ENCODE measurements at places on chromosomes 12 and 14.

DNA sequence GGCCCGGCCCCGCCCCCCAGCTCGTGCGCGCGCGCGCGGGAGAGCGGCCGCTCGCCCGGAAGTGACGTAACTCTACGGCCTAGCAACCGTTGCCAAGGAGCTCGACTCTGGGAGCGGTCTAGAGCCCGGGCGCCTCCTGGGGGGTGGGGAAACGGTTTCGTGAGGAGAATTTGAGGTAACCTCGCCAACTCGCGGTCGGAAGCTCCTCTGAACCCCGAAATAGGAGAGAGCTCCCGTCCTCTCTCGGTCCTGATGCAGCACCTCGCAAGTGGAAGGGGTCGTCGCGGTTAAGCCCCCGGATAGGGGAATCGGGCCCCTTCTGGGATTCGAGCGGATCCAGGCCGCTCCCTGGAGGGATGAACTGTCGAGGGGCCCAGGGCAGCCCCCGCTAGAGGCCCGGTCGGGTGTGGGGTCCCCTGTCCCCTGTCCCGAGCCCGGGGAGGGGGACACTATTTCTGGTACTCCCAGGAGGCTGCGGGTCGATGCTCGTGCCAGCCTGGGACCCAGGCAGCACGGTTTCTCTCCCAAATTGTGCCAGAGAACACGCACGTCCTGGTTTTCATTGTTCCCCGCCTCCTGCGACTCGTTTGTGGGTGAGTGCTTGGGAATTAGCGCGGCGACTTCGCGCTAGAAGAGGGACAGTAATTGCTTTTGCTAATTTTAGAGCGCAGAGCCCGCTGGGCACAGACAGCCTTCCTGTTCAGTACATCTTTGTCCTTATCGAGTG is at the start of gene IFT81:
TSS of gene IFT81 (plus strand) at position 89 of the 727 bp plus-strand sequence. CDS start 3,024 bp downstream, outside the sequence.
- DNase-seq, result no peak

GRCh38 chr12:17197971-17198370 is 592.0 kb upstream of the LMO3 start:
- no peak for DNase-seq

DNA sequence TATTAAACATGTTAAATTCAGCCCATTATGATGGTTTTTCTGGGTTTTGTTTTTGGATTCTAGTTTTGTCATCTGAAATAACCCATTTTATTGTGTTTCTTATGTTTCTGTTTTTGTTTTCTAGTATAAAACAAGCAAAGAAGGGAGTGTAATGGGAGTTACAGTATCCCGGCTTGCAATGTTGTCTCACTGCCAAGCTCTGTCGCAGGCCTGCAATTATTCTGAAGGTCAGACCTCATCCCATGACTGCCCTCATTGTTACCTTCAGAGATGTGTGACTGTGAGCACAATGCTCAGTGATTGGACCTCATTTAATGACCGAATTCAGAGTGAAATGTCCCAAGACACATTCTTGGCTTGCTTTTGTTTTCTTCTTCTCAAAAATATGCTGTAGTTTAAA is 73.0 kb upstream of the ATF1 start:
- DNase-seq, result no peak

DNA sequence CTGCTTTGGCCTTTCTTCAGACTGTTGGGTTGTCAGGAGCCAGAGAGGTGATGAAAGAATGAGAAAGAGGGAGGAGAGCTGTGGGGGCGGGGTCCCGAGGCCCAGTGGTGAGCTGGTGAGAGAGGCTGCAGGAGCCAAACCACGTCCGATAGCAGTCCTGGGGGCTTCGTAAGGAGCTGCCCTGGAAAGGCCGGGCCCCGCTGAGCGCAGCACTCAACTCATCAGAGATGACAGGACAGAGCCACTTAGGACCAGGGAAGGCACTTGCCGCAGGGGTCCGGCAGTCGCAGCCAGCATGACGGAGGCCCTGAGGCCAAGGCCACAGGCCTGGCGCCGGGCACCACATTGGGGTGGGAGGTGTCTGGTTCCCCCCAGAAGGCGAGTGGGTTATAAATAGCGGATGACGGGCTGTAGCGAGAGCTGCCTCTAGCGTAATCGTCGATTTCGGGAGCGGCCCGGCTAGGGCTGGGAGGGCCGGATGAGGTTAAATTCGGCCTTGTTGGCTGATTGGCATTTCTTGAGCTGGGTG is 179.0 kb downstream of the TSPAN9 start:
- no peak for DNase-seq

DNA sequence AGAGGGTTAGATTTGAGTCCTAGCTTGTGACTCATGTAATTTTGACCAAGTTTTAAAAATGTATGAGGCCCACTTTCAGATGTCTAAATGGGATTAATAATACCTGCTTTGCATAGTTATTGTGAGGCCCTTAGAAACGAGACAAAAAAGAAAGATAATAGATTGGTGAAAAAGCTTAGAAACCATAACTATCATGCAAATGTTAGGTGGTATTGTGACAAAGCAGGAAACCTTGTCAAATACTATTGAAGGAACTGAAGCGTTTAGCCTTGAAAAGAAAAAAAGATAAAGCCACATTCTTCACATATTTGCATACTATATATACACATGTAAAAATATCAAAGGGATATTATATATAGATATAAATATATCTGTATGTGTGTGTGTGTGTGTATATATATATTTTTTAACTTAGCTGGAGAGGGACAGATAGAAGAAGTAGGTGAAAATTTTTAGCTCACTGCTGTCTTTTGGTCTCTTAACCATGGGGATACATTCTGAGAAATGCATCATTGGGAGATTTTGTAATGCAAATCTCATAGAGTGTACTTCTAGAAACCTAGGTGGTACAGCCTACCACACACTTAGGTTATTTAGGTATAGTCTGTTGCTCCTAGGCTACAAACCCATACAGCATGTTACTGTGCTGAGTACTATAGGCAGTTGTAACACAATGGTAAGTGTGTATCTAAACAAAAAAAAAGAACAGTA is 270.3 kb downstream of the CCDC91 start:
- DNase-seq, result no peak

DNA sequence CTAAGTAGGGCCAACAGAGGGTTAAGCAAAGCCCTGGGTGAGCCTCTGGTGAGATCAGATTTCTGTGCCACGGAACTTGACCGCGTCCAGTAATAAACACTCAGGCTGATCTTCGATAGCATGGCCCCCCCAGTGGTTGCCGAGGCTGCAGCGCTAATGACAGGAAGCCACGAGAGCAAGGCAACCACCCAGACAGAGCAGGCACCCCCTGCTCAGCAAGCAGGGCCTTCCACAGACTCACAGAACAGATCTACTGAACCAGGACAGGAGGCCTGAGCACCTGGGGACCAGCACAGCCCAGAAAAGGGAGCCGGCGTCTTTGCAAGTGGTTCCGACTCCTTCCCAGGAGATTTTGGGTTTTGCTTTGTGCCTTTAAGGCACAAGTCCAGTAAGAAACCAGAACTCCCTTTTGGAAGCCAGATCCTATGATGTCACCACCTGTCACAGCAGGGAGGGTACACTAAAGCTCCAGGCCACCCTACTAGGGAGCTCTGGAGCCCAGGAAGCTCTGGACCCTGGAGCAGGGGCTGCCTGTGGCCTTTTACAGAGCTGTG is 42.3 kb downstream of the BCL11B start:
- no peak for DNase-seq

- no peak for DNase-seq
Measured at GRCh38 chr14:74630881-74631690, 19.0 kb upstream of the LTBP2 start.

DNA sequence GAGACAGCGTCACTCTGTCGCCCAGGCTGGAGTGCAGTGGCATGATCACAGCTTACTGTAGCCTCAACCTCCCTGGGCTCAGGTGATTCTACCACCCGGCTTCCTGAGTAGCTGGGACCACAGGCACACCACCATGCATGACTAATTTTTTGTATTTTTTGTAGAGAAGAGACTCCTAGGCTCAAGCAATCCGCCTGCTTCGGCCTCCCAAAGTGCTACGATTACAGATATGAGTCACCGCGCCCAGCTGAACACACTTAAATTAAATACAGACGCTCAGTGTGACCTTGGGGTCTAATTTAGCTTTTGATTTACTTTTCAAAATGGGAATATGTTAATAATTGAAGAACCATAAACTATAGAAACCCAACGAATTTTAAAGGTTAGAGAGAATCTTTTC is 77.2 kb downstream of the C2CD5 start:
- DNase-seq, result peak; percentile 42

DNA sequence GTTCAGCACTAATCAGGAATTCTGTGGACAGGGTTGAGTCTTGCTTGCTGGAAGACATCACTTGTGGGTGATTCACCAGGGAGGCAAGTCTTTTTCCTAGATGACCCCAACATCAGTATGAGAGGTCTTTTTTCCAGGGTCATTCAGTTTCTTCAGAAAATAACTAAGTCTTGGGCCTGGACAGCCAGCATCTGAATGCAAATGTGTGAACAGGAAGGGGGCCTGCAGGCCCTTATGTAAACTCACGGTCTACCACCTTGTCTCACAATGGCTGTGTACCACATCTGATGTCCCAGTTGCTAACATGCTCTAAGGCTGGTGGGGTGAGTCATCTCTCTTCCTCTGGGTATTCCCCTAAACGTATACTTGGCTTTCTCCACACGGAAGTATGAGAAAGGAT is 79.2 kb downstream of the HECTD4 start:
- DNase-seq, result peak; percentile 85

DNA sequence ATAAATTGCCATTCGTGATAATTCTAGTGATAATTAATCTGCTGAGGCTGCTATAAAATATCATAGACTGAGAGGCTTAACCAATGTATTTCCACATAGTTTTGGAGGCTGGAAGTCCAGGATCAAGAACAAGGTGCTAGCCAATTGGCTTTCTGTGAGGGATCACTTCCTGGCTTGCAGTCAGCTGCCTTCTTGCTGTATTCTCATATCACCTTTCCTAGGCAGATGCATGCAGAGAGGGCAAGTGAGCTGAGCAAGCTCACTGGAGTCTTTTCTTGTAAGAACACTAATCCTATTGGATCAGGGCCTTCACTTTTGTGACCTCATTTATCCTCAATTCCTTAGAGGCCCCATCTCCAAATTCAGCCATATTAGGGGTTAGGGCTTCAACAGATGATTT is 640.7 kb downstream of the DIO2 start:
- DNase-seq, result no peak

DNA sequence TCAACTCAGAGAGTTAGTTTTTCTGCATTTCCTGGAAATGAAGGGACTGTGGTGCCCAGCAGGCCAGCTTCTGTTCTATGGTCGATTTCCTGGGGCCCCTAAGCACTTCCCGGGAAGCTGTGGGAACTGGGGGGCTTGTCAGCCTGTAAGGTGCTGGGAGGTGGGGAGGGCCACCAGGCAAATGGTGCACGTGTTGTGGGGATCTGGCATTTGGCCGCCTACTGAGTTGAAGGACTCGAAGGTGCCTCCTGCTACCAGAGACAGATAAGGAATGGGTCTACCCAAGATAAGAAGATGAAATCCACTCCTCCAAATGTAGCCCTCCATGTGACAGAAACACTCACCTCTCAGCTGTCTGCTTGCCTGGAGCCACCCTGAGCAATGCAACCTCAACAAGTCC is 341.7 kb downstream of the DPF3 start:
- no peak for DNase-seq

GRCh38 chr12:79023784-79024183 is 159.2 kb downstream of the SYT1 start:
- DNase-seq, result no peak

- no peak for DNase-seq
Measured at GRCh38 chr12:22573181-22573580, 28.8 kb upstream of the C2CD5 start.

DNA sequence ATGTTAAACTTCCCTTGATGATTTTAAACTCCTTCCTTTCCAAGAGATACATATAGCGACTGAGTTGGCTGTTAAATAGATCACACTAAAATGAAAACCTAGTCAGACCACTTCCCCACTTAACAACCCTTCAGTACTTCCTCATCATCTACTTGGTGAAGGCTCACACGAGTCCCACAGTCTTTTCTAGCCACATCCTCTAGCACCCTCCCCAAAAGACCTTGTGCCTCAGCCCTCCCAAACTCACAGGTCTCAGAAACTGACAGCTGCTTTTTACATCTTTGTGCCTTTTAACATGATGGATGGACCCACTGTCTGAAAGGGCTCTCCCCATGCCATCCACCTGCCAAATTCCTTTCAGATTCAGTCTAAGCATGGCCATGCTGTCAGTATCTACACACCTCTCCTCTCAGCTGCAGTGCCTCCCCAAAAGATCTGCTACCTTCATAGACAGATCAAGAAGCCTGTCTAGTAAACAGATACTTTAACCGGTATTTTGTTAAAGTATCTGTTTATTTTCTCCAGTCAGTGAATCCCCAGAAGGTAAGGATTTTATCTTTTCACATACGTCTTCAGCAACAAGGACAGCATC is 65.1 kb upstream of the GPHB5 start:
- DNase-seq, result no peak

DNA sequence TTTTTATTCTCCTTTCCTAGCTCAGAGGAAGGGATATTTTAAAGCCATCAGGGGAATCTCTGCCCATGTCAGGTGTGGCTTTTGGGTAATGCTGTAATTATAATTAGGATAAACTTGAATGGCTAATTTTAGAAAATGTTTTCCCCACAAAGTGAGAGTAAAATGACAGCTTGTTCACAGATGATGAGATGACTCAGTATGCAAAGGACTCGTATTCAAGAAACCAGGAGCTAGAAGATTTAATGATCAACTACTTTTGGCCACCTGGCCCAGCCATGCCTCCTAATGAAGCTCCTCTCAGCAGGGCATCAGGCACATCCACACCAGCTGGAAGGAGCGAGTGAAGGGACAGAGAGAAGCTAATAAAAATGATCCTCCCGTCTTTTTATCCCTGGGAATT is 29.0 kb upstream of the PLEKHG7 start:
- DNase-seq, result no peak

DNA sequence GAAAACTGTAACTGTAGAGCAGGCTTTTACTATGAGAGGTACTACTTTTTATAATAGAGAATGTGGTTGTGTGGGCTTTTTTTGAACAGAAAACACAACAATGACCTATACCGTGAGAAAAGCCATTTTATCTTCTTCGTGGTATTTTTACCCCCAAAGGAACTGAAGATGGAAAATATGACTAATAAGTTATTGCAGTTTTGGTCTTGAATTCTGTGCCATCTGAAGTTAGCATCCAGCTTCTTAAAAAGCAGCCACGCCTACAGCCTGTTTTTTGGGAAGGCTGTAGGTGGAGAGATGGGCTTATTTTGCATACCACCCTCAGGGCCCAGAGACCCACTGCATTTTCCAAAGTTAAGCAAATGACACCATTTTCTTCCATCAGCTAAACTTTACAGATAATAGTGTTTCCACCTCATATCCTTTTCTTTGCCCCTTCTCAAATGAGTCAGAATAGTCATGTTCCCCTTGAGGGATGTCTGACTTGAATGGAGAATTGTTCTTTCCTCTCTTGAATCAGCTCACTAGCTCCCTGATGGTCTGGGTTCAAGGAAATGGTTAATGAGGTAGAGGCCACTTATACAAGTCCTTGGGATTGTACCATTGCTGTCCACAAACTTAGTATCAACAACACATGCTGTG is 53.0 kb downstream of the TBC1D30 start:
- no peak for DNase-seq

Data from HS-5 (cell line).